Activated naive CD4-positive, alpha-beta T cell treated with Interleukin-2 at 50 U/mL for 16 hours (primary cell): ENCODE measurements at places on chromosomes 16 and 17.

- DNase-seq = no peak
Observed at GRCh38 chr17:40910441-40910841, 25.4 kb upstream of the KRT20 start.

GRCh38 chr17:8887301-8887700, 19.8 kb upstream of the PIK3R6 start:
- DNase-seq = no peak

DNA sequence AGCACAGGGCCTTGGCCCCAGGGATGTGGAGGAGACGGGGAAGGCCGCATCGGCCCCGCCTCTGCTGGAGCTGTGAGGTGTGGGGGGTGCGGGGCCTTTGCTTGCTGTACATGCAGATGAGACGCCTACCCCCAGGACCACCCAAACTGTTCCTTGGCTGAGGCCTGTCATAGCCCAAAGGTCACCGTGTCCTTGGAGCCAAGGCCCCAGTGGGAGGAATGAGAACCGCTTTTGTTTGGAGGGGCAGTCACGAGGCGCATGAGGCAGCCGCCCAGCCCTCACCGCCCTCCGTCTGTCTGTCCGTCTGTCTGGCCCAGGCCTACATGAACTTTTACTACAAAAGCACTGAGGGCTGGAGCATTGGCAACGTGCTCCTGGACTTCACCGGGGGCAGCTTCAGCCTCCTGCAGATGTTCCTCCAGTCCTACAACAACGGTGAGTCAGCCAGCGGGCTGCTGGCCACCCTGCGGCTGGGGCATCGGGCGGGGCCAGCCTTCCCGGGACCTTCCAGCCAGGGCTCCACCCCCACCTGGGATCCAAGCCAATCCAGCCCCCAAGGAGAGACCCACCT, 8.8 kb downstream of the TAX1BP3 start:
- no peak for DNase-seq

- no peak for DNase-seq
Observed at GRCh38 chr16:53905028-53905427, 201.1 kb downstream of the FTO start.

DNA sequence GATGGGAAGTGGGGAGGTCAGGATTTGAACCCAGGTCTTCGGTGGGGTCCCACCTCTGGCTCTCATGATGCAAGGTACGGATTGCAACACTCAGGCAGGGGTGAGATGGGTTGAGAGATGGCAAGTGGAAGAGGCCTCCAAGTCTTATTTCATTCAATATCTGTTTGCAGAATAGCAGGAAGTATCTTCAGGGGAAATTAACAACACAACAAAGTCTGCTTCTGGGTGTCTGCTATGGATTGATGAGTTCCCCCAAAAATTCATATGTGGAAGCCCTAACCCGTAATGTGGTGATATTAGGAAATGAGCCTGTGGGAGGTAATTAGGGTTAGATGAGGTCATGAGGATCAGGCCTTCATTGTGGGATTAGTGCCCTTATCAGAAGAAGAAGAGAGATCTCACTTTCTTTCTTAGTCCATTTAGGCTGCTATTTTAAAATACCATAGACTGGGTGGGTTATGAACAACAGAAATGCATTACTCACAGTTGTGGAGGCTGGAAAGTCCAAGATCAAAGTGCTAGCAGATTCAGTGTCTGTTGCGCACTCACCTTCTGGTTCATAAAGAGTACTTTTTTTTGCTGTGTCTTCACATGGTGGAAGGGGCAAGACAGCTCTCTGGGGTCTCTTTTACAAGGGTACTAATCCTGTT, 4.4 kb upstream of the CD300H start:
- DNase-seq = no peak

DNA sequence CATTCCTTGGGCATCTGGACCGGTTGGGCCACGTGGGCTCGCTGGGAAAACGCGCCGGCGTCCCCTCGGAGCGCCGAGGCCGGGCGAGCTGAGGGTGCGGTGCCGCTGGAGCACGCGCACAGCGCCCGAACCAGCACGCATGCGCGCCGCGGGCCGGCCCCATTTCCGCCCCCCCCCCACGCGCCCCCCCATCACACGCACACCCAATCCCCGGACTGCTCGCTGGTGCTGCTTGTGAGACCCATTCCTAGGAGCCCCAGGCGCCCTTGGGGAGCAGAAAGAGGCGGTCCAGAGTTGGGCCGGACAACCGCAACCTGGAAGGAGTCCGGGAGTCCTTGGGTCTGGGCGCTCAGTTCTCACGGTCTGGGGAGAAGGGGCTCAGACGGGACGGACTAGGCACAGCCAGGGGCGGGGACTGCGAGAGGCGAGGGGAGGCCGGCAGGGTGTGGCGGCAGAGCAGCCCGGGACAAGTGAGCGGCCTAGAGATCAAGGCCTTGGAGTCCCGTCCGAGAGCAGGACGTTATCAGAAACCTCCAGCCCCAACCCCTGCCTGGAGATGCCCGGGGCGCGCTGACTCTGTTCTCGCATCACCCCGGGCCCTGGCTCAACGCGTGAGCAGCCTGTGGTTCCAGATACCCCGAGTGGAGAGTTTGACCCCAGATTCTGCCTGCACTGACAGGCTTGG, 6.0 kb upstream of the CBX8 start:
- DNase-seq = no peak

DNA sequence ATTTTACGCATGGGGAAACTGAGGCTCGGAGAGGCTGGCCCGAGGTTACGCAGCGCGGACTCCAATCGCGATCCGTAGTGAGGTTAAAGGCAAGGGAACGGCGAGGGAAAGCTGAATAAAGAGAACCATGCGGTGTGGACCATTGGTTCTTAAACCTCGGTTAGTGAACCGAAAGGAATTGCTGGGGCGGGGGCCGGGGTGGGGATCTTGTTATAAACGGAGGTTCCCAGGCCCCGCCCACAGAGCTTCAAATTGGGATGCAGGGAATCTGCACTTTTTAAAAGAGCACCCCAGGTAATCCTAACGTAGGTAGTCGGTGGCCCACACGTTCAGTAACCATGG, 524 bp downstream of the IQCK start:
- no peak for DNase-seq

DNA sequence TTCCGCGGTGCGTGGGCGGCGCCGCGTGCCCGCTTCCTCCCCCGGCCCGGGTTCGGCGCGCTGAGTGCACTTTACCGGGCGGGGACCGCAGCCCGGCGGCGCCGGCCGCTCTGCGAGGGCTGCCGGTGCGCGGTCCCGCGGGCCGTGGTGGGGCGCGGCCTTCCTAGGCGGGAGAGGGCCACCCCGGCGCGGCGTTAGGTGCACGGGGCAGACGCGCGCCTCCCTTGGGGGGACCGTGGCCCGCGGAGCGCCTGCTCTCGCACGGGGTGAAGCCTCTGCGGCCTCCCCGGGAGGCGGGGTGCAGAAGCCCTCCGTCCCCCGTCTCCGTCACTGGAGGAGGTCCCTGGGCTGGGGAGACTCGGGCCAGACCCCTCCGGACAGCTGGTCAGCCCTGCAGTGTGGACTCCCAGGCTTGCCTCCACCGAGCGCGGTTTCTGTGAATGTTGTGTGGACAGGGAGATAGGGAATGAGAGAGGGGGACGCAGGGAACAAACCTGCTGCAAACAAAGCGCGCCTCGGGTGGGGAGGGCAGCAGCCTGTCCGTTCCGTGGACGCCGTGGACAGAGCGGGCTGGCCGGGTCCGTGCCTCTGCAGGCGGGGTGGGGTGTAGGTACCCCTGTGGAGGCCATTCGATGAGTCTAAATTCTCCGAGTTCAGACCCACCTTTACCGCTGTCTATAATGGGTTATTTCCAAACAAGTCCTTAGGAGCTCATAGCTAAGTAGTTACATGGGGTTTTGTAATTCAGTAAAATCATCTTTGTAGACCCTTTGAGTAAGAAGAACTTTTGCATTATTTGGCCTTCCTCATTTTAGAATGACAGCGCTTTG, 721 bp downstream of the TBCD start:
- no peak for DNase-seq

- no peak for DNase-seq
Observed at GRCh38 chr17:50221864-50222545, 20.6 kb upstream of the COL1A1 start.

DNA sequence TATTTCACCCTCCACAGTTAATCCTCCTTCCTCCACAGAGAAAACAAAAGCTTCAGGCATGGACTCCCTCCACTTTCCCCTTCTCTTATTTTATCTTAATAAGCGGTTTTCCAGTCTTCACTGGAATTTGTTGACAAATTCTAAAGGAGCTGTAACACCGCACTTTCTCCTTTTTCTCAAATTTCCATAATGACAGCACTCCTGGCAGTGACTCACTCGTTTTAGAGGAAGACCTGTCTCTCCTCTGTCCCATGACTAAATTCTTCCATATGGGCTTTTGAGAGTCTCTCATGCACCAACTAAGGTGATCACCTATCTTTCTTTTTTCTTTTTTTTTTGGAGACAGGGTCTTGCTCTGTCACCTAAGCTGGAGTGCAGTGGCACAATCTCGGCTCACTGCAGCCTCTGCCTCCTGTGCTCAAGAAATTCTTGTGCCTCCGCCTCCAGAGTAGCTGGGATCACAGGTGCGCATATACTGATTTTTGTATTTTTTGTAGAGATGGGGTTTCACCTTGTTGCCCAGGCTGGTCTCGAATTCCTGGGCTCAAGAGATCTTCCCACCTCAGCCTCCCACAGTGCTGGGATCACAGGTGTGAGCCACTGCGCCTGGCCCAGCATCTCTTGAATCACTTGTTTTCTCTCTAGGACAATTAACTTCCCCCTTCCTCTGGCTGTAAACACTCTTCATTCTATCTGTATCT, 7.7 kb downstream of the ITGAM start:
- no peak for DNase-seq

GRCh38 chr16:83838151-83838550, 30.4 kb downstream of the HSBP1 start:
- no peak for DNase-seq

DNA sequence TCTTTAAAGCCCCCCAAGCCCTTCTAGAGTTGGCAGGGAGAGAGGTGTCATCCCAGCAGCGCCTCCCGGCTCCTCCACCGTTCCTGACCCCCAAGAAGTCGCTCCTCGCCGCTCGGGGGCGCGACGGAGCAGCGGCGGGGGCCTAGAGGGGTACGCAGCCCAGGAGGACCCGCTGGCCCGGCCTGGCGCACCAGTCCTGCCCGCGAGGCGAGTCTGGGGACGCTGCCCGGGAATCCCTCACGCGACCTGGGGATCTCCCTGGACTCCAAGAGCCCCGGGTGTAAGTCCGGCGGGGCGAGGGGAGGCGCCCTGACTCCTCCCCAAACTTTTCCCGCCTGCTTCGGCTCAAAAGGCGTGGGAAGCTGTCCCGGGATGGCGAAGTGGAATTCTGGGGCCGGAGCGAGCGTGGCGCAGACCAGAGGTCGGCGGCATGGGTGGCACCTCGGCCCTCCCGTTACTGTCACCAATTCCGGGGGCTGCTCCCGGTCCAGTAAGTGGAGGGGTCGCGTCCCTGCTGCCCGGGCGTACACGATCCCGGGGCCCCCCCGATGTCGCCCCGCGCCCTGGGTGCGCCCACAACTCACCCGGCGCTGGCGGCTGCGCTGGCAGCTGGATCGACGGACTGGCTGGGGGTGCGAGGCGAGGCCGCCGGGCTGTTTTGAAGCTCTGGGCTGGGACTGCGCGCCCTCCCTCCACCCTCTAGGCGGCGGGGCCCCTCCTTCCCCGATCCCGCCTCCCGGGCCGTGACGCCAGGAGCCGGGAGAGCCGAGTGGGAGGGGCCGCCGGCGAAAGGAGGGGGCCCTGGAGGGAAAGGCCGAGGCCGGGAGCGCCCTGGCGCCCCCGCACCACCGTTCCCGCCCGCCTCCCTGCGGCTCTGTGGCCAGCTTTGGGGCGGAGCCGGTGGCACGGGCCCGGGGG, at the start of gene EMP2:
EMP2 (minus strand) TSS at position 634 of the 918 bp plus-strand sequence. CDS start 32,981 bp downstream, outside the sequence.
- no peak for DNase-seq
